Glomerular endothelial cell (primary cell): ENCODE measurements at places on chromosomes 4 and X.

DNA sequence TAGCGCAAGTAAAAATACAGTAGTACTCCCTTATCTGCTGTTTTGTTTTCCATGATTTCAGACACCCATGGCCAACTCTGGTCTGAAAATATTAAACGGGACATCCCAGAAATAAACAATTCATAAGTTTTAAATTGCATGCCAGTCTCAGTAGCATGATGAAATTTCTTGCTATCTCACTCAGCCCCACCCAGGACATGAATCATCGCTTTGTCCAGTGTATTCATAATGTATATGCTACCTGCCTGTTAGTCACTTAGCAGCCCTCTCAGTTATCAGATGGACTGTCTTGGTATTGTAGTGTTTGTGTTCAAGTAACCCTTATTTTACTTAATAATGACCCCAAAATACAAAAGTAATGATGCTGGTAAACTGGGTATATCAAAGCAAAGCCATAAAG lies 158.2 kb upstream of the DDIT4L start:
- DNase-seq = no peak

DNA sequence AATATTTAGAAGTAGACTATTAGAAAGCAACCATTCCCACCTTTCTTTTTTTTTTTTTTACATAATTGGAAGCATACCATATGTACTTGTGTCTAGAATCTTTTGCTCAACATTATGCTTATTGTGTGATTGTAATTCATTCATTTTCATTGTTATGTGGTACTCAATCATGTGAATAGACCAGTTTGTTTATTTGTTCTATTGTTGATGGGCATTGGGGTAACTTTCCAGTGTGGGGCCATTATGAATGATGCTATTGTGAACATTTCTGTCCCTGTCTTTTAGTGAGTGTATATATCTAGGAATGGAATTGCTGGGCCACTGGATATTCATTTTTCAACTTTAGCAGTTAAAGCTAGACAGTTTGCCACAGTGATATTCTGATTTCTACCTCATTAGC lies 62.5 kb upstream of the MCUB start:
- DNase-seq = no peak

DNA sequence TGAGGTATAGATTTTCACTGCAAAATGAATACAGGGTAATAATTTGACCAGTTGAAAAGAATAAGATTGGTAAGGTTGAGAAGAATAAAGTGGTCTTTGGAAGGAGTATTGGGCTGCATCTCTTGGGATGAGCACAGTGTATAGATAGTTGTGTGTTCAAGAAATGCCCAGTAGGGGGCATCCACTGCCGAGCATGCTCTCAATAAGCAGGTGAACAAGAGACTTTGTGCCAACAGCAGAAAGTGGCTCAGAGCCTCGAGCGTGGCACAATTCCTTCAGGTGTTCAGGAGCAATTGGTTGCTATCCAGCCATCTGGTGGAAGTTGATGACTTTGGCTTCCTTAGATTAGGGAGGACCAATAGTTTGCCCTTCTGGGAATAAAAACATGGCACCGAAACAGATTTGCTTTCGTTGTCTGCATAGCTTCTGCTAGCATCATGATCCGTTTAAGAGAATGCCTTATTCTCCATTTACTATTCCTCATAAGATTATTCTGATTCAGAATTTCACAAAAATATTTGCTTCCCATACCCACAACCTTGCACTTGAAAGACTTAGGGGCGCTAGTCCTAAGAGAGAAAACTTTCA lies 258.1 kb upstream of the NEIL3 start:
- peak; percentile 12 for DNase-seq

- no peak for DNase-seq
Measured at GRCh38 chr4:42816880-42817400, 75.6 kb upstream of the GRXCR1 start.
